Left forelimb (tissue), 1 donor: ENCODE measurements at places on chromosomes 7 and 10.

DNA sequence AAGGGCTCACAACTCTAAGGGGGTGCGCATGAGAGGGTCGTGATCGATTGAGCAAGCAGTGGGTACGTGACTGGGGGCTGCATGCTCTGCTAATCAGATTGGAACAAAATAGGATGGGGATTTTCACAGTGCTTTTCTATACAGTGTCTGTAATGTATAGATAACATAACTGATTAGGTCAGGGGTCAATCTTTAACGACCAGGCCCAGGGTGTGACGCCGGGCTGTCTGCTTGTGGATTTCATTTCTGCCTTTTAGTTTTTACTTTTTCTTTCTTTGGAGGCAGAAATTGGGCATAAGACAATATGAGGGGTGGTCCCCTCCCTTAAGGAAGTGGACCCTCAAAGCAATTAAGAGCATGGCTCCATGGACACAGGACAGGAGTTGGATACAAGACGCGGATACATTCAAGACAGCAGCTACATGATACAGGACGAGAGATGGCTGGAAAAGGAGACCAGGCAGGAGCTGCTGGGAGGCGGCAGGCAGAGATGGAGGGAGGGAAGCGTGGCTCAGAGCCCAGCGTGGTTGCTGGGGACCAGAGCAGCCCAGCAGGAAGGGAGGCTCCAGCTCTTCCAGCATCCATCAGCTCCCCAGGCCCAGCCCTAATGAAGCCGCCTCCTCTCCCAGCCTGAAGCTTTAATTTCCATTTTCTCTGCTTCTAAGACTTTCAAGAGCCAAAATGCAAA lies 31.6 kb downstream of the GSDME start:
- DNase-seq = no peak

DNA sequence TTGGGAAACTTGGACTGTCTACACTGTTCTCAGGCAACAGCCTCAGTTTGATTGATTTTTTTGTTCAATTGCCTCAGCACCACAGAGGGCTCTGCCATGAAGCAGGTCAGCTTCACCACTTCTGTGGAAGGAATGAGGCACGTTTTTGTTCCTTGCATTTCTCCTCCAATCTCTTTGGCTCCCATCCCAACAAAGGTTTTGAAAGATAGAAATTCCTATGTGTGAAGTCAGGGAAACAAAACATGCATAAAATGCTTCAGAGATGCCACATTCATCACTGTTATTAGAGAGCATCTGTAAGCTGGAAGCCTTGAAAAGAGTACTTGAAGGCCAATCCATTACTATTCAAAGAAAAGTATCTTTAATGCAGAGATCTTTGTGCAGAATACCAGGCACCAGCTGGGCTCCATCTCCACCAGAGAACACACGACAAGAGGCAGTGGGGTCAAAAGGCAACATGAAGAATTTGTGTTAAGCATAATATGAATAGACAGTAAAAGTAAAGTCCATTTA lies 249.1 kb upstream of the LYZL1 start:
- DNase-seq = no peak

DNA sequence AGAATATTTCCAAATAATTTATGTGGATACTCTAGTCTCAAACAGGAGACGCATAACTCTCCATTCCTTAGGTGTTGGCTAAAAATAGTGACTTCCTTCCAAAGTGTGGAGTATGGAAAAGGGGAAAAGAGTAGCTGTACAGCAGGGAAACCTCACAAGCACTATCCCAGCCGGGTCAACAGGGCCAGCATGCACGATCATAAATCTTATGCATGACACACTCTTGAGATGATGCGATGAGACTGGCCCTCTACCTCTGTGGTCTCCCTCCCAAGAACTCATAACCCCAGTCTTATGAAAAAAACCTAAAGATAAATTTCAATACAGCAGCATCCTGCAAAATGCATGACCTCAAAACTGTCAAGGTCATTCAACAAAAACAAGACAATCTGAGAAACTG lies 197.3 kb downstream of the TEX36 start:
- no peak for DNase-seq

DNA sequence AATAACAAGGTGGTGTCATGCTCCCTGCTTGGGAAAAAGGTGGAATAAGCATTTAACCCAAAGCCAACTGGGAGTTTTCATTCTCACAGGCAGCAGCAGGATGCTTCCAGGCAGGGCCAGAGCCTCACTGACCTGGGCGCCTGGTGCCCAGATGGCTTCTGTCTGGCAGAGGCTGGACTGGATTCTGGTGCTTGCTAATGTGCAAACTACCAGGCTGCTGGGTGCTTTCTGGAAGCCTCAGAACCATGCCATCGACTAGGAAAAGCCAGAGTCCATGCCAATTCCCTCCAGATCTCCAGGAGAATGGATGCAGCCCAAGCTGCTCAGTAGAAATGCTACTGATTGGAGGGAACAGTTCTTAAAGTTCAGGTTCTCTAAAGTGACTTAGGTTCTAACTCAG lies 36.2 kb downstream of the VIPR2 start:
- DNase-seq = no peak

GRCh38 chr7:53350241-53350640 lies 314.8 kb downstream of the POM121L12 start:
- no peak for DNase-seq

DNA sequence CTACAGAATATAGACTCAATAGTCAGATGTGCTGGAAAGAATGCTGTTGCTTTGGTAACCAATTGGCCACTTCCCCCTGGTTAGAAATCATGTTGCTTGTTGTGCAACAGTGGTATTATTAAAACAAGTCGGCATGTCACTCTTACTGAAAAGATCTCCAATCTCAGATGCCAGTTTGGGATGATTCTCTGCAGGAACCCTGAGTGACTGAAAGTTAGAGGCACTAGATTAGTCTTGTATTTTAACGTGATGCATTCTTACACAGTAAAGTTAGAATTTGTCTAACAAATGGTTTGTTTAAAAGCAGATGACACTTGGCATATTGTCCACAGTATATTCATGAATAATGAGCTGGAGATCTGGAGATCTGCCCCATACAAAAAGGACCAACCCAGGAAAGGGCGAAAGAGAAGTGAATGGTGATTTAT lies 287.6 kb downstream of the TWIST1 start:
- DNase-seq = no peak

DNA sequence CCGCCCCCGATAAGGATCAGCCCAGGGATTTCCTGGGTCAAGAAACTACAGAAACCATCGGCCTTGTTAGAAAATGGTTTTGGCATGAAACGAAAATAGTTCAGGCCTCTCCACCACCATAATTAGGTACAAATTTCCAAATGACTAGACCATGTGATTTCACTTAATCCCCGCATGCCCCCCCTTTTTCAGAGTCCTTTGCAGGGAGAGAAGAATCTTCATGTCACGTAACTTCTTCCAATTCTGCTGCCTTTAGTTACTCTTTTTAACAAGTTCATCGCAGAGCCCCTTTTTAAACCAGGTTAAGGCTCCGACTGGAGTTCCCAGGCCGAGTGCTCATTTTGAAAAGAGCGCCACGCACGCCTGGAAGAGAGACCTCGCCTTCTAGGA lies 3.4 kb downstream of the PDGFA start:
- DNase-seq = no peak

DNA sequence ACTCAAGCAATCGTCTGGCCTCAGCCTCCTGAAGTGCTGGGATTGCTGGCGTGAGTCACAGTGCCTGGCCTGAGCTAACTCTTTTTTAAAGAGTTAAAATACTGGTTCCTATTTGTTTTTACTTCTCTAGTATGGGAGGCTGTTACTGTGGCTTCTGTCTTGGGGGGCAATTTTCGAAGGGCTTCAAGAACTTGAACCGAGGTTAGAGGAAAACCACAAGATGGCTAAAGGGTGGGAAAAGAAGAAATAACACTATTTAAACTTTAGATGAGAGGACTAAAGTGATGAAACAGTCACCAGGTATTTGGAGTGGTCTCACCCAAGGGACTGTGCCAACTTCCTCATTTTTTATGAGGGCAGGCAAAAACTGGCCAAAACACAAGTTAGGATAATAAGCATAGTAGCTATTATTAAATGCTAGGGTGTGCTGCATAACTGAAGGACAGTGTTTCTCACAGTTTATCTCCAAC lies 17.8 kb downstream of the MET start:
- DNase-seq = no peak

DNA sequence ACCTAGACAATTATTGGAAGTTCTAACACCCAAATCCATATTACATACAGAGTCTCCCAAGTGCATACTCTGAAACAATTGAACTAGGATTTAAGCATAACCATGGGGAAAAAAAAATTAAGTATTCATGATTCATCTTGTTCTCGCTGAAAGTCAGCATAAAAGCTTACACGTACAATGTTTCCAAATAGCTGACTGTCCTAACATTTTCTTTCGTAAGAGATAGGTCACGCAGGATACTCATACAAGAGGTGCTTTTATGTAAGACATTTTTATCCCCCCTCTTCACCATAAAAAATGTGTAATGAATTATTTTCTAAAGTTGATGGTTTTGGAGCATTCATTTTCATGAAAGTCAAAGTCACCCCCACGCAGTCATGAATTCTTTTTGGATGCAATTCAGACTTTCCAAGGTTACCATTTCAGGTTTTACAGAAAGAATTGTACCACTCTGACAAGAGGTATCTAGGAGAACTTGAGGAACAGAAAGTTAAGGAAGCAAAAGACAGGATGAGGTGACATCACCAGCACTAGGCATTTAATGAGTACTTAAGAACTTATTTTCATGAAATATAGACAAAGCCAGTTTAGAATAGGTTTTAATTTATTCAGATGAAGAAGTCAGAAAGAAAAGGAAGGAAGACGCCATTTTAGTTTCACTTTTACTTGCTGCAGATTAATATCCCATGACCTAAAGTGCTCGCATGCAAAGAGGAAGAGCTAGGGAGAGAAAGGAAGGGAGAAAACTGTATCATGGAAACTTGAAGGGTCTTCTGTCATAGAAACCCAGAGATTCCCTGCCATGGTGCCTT lies 55.8 kb downstream of the TMEM26 start:
- no peak for DNase-seq

GRCh38 chr7:115449689-115450088 lies 527.8 kb downstream of the MDFIC start:
- DNase-seq = no peak

DNA sequence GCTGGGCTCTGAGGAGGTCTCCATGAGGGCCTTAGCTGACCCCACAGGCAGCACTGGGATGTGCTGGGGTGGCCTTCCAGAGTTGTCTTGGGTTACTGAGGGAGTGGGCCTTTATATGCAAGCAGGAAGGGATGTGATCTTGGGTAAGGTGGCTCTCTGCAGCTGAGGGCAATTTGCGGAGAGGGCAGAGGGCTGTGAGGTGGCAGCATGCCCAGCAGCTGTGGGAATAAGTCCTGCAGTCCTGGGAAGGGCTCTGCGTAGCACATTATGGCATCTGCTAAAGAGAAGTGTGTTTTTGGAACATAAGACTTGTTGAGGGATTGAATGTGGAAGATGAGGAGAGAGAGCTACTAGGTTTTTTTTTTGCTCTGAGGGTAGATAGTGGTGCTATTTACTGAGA lies 99.6 kb upstream of the KMT2E start:
- no peak for DNase-seq

GRCh38 chr7:68518060-68518459 lies 1080.2 kb upstream of the AUTS2 start:
- no peak for DNase-seq

GRCh38 chr7:79329464-79329863 lies 124.0 kb downstream of the MAGI2 start:
- DNase-seq = no peak

GRCh38 chr7:156458011-156458410 lies 182.6 kb upstream of the RNF32 start:
- no peak for DNase-seq

DNA sequence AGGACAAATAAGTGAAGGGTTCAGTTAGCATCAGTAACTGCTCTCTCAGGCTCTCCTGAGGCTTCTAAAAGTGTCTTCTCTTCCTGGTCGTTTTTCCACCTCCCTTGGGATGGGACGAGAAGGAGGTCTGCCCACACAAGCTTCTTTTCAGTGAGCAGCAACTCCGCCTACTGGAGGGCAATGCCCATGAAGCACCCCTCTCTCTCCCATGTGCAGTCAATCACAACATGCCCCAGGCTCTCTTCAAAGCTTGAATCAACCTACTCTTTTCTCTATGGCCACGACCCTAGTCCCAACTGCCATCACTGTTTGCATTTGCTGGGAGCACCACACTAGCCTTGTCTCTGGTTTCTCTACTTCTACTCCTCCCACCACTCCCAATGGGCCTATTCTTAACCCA lies 135.6 kb downstream of the RPS24 start:
- no peak for DNase-seq

- DNase-seq = no peak
Measured at GRCh38 chr7:76386691-76387260, 22.7 kb downstream of the SSC4D start.

- no peak for DNase-seq
Measured at GRCh38 chr7:88243345-88243909, 23.6 kb upstream of the SRI start.

- DNase-seq = no peak
Measured at GRCh38 chr10:1942478-1942877, 205.2 kb upstream of the ADARB2 start.

- DNase-seq = no peak
Measured at GRCh38 chr10:91197127-91197526, 23.3 kb upstream of the PCGF5 start.

DNA sequence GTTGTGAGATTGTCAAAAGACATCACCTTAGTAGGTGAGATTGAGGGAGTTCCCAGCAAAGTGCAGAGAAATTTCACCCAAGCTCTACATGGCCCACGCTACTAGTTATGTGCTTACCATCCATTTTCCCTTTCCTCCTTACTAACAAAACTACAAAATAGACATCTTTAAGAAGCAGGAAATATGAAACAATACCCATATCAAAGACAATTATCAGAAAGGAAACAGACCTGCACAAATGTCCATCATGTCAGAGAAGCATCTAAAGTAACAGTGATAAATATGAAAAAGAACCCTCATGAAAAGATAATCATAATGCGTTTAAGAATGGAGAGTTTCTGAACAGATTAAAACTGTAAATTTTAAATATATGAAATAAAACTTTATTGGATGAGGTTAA lies 28.2 kb downstream of the GIMAP4 start:
- no peak for DNase-seq

DNA sequence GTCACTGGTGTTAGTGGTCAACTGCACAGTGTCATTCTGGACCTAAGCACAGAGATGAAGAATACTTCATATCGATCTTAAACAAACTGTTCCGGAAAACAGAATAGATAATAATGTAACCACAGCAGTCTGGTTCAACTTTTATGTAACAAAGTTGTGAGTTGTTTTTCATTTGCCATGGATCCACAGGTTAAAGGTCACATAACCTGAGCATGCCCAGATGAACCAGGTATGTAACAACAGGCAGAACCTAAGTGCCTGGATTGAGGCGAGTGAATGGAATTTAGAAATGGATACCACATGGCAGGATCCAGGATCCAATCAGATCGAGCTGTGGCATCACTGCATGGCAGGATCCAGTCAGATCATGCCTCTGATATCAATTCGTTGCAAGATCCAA lies 87.1 kb downstream of the CLEC2L start:
- no peak for DNase-seq

GRCh38 chr10:79153745-79154144 lies 85.0 kb downstream of the ZMIZ1 start:
- no peak for DNase-seq

- DNase-seq = no peak
Measured at GRCh38 chr10:107585630-107586029, 421.1 kb upstream of the SORCS1 start.
